Upper lobe of right lung (tissue), 1 donor: ENCODE measurements at places on chromosomes 4 and X. TPM values are rescaled to one million over a fixed set of nuclear protein-coding genes. Genes with fewer than 3 reads are reported as not detected.

Gene NHS
- 2.5 TPM for total RNA-seq

Gene SYTL5
- 0.46 TPM for total RNA-seq

DNA sequence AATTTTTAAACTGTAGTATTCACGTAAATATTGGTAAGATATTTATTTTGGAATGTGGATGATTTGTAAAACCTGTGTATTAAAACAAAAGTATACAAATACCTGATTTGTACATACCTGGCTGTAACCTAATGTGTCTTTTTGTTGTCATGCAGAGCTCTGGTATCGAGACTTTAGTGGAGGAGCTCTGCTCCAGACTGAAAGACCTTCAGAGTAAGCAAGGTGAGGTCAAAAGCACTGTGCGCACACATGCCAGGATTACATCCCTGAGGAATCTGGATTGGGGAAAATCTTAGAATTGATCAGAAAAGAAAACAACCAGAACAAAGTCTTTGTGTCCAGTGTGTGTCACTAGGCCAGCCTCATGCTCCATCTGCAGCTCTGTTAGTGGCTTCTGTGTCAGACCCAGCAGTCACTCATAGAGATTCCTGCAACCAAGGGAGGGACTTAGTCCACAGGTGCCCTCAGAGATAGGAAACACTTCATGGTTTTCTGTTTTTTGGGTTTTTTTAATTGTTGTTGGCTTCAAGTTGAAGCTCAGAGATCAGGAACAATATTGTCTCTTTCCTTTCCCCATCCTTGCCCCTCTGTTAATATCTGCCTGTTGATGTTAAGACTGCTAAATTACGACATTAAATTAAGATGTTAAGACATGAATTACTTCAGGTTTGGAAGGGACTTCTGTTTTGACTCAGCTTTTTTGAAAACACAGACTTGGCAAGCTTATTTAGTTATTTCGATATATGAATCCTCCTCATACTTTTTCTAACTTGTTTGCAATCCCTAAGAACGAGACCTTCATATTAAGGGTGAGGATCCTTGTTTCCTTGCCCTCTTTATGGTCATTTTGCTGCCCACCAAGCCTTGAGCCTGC lies 52.4 kb upstream of the TBC1D14 start:
- DNase-seq, result no peak
- no peaks in the 10 kb centered on the region for H3K27me3 ChIP-seq
- H3K27ac ChIP-seq, result no peak overlapping the region
- H3K4me1 ChIP-seq, result peaks cover 4% of the 10 kb centered on the region

- no peak for DNase-seq
- no peaks in the 10 kb centered on the region for H3K27me3 ChIP-seq
- H3K4me3 ChIP-seq, result no peak overlapping the region
- H3K36me3 ChIP-seq, result no peaks in the 10 kb centered on the region
These were observed 448.2 kb downstream of the PCDH10 start for GRCh38 chr4:133597251-133597650.

DNA sequence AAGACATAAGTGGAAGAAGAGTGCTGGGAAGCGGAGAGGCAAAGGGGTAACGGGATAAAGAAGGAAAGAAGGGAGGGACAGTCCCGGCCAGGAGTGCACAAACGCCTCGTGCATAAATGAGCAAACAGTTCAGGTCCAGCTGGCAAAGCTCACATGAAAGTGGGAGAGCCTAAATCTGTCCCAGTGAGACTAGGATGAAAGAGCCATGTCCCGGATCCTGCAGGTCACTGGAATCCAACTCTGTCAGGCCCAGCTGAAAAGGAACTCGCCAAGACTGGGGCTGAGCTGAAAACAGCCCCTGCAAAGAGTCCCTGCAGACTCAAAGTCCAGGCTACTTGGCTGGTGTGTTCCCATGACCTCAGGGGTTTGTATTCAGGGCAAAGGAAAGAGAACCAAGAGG lies 38.0 kb upstream of the CRMP1 start:
- H3K36me3 ChIP-seq, result no peaks in the 10 kb centered on the region
- no peak for DNase-seq
- no peak overlapping the region for H3K27ac ChIP-seq
- H3K4me3 ChIP-seq, result no peak overlapping the region
